HEK293T (cell line): ENCODE measurements at places on chromosomes 1 and 21.

GRCh38 chr21:45231705-45232104 is 56.0 kb downstream of the POFUT2 start:
- no peak for DNase-seq

DNA sequence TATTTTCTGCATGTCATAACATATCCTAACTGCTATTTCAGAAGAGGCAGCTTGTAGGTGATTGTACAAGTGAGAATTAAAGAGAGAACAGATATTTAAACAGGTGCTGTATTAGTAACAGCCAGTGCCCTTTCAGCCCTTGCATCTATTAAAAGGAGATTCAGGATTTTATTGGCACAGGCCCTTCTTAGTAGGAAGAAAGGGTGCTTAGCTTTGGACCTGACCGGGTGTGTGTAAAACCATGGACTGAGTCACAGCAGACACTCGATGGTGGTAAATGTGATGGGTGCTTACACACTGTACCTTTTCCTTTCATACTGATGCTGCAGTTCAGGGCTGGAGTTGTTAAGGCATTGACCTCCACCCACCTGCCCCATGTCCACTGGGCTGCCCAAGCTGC is 12.7 kb upstream of the CD101 start:
- DNase-seq, result no peak

DNA sequence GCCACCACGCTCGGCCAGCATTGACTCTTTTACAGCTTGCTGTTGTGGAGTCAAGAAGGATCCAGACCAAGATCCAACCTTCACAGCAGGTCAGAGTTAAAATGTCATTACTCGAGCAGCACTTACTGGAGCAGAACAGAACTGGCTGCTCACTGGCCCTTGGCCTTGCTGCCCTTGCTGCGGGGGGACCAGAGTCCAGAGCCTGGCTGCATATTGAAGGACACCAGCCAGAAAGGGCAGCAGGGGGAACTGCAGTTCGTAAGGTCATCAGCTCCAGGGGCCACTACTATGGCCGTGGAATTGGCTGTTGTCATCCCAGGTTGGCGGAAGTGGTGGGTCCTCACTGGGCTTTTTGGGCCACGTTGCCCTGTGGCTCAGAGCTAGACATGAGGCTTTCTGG is 15.3 kb upstream of the GPR137B start:
- DNase-seq, result no peak

GRCh38 chr1:186994897-186995296 is 166.1 kb downstream of the PLA2G4A start:
- DNase-seq, result no peak

DNA sequence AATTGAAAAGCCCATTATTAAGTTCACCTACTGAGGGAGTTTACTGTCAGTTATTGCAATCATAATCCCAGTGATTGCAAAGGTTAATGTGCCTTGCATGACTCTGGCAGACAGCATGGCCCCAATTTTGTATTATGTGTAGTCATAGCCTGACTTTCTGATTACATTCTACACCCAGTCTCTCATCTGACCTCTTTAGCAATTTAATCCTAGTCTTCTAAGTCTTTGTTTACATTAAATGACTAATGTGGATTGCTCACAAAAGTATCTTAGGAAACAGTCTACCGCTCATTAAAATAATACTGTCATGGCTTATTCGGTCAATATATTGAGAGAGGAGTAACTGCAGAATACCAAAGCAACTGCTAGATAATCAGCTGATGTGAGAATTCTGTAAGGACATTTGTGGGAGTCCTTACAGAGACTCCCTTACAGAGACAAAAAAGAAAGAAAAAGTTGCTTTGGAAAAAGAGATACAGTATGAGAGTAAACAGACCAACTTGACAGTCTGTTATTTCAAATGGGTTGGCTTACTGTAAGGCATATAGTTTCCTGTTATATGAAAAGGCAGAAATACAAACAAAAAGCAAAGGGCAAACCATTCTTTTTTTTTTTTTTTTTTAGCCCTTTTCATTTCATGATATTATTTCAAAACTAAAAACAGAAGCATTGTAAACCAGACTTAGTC is 42.8 kb downstream of the SMG7 start:
- no peak for DNase-seq

GRCh38 chr1:53061859-53062707 is at the start of gene PODN:
TSS of gene PODN (plus strand) at chr1:53062213. CDS start at chr1:53069856, 7,643 bp downstream.
- DNase-seq, result no peak
